ENCODE measurements at places on chromosomes 1 and 21.

- DNase-seq, result no peak
Observed at GRCh38 chr1:183096894-183097293, 73.7 kb downstream of the LAMC1 start.

DNA sequence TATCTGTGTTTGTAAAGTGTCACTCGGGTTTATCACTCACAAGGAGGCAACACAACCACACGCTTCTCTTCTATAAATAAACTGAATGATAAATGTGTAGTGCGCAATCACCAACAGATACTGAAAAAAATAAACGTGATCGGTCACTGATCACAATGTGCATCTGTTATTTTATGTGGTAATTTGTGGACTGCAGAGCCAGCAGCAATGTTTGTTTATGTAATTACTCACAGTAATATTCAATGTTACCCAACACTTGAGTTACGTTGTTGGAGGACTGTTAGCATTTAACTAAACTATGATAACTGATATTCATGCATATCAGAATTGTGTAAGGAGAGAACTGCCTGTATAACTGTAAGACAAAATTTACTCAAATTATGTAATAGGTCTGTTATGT lies 129.6 kb downstream of the USH2A start:
- no peak for DNase-seq

GRCh38 chr1:36160949-36161485 lies 5.1 kb downstream of the MAP7D1 start:
- no peak for DNase-seq

DNA sequence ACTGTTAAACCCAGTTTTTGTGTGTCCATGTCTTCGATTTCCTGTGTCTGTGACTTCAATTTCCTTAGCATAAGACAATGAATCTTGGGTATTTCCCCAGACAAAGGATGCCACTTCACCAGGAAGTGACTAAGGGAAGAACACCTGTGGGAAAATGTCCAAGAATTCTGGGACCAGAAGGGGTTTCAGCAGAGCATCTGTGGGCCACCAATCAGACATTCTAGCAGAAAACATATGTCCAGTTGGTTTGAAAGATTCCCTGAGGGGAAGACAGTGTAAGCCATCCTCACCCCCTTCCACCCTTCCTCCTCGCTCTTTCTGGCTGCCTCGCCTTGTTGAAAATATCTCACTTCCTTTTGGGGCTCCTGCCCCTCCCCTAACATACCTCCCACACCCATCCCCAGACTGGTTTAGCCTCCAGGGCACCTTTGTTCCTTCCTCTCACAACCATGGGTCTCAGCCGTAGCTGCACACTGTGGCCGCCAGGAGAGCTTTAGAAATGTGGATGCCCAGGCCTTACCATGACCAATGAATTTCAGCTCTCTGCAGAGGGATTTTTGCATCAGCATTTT lies 25.5 kb upstream of the IFNAR1 start:
- no peak for DNase-seq

GRCh38 chr1:86339906-86340305 lies 56.2 kb downstream of the ODF2L start:
- DNase-seq, result no peak

- no peak for DNase-seq
Observed at GRCh38 chr1:11238311-11238710, 24.0 kb downstream of the MTOR start.

DNA sequence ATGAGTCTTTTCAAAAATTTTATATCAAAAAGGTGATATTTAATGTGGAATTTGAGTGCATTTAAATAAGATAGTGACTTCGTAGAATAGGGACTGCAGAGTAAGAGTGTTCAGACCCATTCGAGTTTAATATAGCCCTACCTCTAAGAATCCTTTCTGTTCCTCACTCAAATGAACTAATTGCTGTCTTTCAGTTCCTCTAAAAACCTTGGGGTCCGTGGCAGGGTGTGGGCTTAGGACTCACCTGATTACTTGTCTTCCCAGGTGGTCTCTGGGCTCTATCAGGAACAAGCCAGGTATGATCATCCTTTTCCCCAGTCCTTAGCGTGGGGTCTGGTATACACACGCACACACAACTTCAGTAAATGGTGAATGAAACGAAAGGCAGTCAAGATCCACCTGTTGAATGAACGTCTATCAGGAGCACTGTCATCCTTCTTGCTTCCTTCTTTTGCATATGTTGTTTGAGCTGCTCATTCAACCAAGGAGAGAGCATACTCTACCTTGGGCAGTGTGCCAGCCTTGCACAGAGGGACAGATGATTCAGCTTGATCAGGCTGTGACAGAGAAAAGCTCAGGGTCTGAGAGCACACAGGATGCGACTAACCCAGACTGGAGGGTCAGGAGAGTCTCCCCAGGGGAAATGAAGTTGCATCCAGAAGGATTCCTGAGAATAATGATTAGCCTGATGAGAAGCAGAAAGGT lies 1.2 kb upstream of the RNF11 start:
- no peak for DNase-seq

- no peak for DNase-seq
Observed at GRCh38 chr1:235357485-235358373, 9.5 kb upstream of the TBCE start.

DNA sequence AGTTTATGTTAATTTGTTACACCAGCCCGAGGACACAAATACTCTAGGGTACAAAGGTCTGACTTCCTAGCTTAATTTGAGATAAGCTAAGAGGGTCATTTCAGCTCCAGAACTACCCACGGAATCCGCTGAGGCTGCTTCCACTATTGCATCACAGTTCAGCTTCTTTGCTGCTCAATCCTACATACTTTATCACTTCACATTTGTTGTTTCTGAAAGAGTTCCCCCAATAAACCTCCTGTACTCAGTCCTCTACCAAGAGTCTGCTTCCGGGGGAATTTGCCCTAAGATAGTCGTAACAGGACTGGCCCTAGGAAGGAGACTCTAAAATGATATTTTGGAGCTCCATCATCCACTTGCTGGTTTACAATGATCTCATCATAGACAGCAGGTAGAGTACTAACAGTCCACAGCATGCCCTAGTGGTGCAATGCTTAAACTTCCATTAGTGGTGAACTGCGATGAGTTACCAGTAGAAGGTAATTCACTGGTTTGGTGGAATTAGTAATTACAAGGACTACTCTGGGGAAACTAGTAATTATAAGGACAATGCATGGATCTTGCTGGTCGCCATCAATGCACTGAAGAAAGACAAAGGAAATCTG lies 229.3 kb downstream of the USH2A start:
- DNase-seq, result no peak

DNA sequence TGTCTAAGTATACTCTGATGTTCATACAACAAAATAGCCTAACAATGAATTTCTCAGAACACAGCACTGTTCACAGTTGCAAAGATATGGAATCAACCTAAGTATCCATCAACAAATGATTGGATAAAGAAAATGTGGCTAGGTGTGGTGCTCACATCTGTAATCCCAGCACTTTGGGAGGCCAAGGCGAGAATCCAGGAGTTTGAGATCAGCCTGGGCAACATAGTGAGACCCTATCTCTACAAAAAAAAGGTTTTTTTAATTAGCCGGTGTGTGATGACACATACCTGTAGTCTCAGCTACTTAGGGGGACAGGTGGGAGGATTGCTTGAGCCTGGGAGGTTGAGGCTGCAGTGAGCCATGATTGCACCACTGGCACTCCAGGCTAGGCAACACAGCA lies 10.7 kb downstream of the IFNAR2 start:
- DNase-seq, result no peak

- DNase-seq, result peak; percentile 26
Observed at GRCh38 chr1:27545271-27545670, 55.3 kb upstream of the WASF2 start.

- no peak for DNase-seq
Observed at GRCh38 chr21:34807881-34808568, 139.2 kb downstream of the CLIC6 start.

- DNase-seq, result no peak
Observed at GRCh38 chr1:79852004-79852403, 845.5 kb upstream of the ADGRL4 start.

DNA sequence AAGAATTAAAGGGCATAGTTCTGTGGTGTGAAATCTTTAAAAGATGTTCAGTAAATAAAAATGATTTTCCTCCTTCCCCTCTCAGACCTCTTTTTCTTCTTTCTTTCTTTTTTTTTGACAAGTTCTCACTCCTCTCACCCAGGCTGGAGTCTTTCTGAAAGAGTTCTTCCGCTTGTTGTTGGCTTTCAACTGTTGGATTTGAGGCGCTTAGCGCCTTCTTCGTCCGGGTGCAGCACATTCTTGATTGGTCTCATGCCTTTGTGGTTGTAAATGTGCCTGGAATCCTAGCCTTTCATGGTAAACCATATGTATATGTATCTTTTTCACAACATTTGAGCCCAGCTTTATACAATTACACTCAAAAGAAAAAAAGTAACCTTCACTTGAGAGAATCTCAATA lies 980 bp upstream of the METTL18 start:
- DNase-seq, result no peak

GRCh38 chr1:145997016-145997717 lies 788 bp upstream of the TXNIP start:
- no peak for DNase-seq

DNA sequence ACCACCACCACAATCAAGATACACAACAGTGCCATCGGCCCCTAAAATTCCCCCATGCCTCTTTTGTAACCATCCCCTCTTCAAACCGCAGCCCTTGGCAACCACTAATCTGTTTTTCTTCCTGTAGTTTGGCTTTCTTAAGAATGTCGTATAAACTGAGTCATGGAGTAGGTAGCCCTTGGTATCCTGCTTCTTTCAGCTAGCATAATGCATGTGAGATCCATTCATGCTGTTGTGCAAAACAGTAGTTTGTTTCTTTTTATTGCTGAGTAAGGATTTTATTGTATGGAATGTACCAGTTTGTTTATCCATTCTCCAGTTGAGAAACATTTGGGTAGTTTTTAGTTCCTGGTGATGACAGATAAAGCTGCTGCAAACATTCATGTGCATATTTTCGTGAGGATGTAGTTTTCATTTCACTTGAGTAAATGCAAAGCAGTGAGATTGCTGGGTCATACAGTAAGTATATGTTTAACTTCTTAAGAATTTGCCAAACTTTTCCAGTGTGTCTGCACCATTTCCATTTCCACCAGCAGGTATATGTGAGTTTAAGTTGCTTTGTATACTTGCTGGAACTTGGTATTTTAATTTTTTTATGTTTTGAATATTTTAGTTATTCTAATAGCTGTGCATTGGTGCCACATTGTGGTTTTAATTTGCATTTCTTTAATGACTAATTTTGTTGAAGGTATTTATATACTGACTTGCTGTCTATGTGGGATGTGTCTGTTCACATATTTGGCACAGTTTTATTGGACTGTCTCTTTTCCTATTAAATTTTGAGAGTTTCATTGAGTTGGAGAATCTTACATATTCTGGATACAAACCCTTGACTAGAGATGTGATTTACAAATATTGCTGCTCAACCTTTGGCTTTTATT lies 148.4 kb upstream of the MAP1LC3C start:
- DNase-seq, result no peak

- no peak for DNase-seq
Observed at GRCh38 chr1:238380167-238380566, 489.4 kb upstream of the ZP4 start.

DNA sequence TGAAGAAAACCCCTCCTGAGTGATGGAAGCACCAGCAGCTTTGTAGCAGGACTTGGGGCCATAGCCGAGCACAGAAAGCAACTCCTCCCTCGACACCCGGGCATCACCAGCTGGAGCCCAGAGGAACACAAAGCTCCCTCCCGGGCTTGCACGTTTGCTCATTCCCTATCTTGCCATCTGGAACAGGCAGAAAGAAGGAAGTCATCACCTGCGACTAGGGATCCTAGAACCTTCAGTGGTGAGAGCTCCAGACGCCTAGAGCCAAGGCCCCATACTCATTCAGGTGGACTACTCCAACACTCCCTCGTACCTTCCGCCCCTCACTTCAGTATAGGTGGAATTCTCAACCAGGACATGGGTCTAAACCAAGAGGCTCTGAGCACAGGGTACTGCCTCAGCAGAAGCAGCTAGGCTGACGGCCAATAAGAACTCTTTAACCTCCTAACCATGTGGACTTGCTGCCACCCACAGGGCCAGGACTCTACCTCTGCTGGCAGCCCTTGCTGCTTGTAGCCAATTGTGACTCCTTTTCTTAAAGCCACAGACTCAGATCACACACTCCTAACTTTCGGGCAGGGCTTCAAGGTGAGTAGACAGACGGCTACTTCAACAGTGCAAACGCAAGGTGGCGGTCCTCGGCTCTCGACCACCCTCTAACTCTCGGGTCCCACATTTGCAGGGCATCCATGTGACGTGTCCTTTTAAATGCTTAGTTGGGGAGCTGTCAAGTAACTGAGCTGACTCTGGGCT lies 65.4 kb downstream of the NPHP4 start:
- DNase-seq, result no peak

DNA sequence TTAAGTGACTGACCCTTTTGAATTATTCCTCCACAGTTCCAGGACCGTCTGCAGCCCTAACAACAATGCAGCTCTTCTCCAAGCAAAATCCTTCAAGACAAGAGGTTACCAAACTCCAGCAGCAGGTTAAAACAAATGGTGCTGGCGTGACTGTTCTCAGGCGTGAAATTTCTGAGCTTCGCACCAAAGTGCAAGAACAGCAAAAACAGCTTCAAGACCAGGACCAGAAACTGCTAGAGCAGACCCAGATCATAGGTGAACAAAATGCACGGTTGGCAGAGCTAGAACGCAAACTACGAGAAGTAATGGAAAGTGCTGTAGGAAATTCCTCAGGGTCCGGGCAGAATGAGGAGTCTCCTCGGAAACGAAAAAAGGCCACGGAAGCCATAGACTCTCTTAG lies 25.7 kb upstream of the DEGS1 start:
- no peak for DNase-seq

- DNase-seq, result no peak
Observed at GRCh38 chr1:17229379-17229778, 19.5 kb upstream of the PADI3 start.

DNA sequence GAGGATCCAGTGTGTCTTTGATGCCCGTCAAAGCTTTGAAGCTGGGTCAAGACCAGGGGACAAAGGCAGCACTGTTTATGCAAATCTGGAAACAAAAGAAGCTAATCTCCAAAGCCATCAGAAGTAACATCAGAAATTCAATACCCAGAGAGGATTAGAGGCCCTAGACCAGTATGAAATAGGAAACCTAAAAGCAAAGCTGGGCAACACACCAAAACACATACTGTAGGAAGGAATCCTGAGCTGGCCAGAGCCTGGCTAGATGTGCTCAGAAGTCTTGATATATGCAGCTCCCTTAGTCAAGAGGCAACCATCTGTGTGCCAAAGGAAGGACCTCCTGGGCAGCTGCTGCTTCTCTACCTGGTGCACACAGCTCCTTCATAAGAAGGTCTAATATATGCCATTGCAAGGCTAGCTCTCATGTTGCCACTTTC lies 12.3 kb downstream of the COLGALT2 start:
- DNase-seq, result no peak

GRCh38 chr1:156260896-156261295 lies 13.0 kb upstream of the PAQR6 start:
- DNase-seq, result no peak

DNA sequence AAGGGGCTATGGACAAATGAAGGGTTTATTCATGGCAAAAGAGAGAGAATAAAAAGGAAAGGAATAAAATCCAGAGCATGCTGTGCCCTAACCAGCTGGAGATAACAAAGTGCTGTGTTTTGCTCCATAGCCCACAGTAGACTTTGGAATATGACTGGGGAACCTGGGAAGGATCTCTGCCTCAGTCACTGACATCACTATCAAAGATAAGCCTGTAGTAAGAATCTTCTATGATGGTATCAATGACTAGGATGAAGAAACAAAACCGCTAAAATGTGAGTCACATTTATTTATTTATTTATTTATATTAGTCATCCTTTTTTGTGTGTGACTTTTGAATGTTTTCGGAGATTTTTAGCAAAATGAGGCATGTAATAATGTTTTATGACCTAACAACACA lies 56.3 kb downstream of the NVL start:
- no peak for DNase-seq

GRCh38 chr1:10755970-10756521 lies 40.4 kb downstream of the CASZ1 start:
- DNase-seq, result no peak
